ENCODE measurements at places on chromosomes 11 and 22.

DNA sequence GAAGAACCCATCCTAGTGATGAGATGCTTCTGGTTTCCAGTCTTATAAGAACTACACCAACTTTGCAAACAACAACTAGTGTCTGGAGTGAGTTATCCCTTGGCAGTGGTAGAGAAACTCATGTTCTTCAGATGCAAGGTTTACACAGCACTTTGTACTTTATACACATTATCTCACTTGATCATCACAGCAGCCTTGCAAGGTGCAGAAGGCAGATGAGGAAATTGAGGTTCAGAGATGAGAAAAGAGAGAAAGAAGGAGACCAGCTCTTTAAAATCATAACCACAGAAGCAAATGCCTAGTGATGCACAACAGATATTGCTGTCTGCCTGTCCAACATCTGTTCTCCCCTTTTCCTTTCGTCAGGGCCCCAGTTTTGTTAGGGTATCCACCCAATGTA, 16.7 kb upstream of the CD44 start:
- DNase-seq, result no peak

DNA sequence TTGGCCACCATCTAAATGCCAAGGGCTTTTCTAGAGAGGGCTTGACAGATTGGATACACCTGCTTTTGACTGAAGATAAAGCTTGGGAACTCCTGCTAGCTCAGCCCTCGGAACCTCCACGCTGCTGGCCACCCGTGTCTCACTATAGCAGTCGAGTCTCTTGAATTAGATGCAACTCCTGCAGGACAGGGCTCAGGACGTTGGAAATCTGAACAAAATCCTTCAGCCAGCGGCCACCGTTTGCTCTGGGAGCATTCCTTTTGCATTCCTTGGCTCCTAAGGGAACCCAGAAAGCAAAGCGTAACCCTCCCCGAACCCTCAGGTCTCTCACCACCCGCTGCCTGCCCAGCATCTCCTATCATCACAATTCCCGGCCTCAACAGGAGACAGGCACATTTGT, 77.8 kb downstream of the GRIK4 start:
- no peak for DNase-seq

- DNase-seq, result peak; percentile 34
Observed at GRCh38 chr11:128246810-128247594, 340.4 kb downstream of the ETS1 start.

DNA sequence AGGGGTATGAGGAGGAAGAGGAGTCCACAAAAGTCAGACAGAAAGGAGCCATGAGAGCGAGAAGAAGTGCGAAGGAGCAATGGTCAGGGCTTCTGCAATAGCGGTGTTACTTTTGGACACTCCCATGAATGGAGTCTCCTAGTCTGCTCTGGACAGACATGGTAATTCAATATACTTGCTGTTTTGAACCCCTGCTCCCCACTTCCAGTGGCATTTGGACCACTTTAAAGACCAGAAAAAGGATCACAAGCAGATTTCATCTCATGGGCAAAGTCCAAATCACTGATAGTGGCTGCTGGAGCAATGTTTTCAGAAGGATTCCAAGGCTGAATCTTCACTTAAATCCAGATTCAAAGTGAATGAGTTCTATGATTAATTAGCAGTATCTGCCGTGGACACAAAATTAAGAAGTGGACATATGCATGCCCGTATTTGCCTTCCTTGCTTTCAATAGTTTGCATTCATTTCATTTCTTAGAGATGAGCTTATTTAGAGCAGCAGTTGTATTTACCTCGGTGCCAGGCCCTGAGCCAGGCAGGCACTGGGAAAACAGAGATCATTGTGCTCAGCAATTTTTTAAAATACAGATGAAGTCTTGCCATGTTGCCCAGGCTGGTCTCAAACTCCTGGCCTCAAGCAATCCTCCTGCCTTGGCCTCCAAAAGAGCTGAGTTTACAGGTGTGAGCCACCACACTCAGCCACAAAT, 72.0 kb downstream of the SLC1A2 start:
- no peak for DNase-seq

GRCh38 chr22:36891646-36892045, 21.8 kb upstream of the CSF2RB start:
- DNase-seq, result no peak

- peak; percentile 51 for DNase-seq
Observed at GRCh38 chr22:50705219-50705691, 32.6 kb downstream of the SHANK3 start.

- DNase-seq, result no peak
Observed at GRCh38 chr11:129610125-129610524, 205.5 kb upstream of the TMEM45B start.

GRCh38 chr11:72343006-72343756, 91.2 kb downstream of the CLPB start:
- no peak for DNase-seq

DNA sequence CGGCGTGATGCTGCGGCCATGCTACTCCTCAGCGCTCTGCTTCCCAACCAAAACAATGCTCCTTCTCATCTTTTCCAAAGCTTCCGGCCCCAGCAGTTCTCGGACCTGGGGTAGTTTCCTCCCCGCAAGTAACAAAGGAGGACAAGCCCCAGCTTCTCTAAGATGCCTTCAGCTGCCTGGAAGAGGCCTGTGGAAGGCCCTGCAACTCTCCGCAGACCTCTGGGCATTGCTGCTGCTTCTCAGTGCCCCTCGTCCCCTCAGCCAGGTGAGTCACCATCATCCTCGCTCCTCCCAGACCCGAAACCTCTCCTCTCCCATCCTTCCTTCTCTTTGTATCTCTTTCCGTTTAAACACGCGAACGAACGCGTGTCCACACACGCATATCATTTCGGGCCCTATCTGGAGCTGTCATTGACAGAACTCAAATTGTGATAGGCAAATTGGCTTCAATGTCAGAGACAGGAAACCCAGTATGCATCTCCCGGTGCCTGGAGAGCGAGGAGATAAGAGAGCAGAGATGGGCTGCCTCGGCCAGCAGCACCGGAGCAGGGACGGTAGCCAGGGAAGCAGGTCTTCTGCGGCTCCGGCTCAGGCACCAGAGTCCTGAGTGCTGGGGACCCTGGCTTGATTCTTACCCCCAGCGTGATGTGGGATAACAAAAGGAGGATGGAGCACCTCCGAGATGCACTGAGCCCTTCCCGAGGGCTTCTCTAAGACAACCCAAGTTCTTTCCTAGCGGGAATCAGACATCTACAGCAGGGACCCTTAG, 22.0 kb upstream of the JAM3 start:
- no peak for DNase-seq

DNA sequence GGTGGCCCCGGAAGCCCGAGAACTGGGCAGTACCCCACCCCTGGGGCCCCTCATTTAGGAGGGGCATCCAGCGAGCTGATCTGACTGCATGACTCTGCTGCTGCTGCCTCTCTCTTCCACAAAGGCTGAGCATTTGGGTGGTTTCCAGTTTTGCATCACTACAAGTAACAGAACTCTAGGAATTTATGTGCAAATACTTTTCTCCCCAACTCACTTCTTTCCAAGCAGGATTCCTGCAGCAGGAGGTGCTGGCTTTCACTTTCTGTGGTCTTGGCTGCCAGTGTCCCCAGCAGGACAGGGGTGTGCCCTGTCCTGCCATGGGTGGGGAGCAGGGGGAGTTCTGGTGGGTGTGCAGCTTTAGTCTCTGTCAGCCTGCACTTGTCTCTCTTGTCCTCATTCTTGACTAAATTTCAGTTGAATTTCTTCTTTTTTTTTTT, 21.2 kb downstream of the UPB1 start:
- DNase-seq, result peak; percentile 92

GRCh38 chr11:134036492-134037045, 32.3 kb upstream of the JAM3 start:
- no peak for DNase-seq

- no peak for DNase-seq
Observed at GRCh38 chr11:73810637-73811036, 23.0 kb downstream of the MRPL48 start.

DNA sequence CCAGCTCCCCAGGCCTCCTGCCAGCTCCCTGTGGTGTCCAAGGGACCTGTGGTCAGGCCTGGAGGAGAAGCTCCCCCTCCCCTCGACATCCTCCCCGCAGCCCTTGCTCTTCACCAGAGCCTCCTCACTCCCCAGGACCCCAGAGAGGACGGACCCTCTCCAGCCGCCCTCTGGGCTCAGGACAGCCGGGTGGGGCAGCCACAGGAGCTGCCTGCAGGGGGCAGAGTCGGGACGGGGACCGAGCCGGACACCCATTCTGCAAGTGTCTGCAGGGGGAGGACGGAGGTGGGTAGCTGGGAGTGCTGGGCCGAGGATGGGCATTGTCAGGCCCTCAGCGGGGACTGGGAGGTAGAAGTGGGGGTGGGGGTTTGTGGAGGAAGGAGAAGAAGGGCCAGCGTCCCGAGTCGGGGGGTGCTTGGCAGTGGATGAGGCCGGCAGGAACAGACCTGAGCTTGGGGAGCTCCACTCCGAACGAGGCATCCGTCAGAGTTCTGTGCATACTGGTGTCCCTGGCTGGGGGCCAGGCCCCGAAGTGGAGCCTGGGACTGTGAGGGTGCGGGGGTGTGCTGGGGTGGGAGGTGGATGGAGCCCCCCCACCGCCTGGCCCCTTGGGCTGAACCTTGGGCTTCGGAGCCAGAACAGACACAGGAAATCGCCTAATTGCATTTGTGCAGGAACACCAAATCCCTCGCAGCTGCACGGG, 15.2 kb downstream of the PRR33 start:
- peak; percentile 60 for DNase-seq

GRCh38 chr11:33875621-33876294, 16.1 kb downstream of the LMO2 start:
- DNase-seq, result no peak

DNA sequence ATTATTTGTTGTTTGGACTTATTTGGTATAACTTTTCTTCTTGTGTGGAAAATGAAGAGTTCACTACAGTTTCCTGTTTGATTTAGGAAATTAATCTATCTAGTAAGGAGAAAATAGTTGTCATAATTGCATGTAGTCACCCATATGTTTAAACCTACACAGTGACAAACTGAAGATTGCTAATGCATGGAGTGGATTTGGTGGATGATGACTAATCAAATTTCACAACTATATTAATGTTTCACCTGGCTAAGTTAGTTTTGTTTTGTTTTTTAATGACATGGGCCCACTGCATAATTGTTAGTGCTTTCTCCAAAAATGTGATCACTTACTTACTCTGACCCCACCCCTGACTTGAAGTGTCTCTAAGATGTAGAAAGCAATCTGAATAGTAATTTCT, 170.6 kb downstream of the DYNC2H1 start:
- no peak for DNase-seq

DNA sequence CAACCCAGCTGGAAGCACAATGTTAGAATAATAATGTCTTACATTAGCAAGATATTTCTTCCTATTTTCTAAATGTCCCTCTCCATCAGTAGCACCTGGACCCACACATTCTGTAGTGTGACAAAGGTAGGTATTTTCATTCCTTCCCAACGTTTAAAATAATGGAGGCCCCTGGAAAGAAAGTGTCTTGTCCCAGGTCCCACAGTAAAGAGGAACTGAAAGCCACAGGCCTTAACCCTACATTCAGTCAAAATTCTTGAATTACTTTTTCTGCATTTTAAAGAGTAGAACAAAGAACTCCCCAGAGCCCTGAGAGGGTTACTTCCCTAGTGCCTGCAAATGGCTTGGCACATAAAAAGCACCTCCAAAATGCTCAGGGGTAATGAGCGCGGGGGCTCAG, 26.3 kb downstream of the OPCML start:
- no peak for DNase-seq

DNA sequence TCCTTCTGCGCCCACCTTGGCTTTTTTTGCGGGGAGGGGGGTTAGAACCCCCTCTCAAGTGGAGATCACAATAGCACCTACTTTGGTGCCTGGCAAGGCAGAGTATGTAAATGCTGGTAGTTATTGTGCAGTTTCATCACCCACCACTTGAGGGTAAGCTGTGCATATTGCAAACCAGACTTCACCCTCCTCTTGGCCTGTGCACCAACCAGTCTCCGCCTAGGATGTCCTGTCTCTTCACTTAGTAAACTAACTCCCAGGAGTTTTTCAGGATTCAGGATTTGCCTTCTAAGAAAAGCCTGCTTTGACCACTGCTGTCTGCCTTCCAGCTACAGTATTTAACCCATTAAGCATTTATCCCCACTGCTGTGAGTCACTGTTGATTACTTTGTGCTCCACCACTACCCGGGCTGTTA, 2.0 kb upstream of the UBXN1 start:
- DNase-seq, result peak; percentile 76

DNA sequence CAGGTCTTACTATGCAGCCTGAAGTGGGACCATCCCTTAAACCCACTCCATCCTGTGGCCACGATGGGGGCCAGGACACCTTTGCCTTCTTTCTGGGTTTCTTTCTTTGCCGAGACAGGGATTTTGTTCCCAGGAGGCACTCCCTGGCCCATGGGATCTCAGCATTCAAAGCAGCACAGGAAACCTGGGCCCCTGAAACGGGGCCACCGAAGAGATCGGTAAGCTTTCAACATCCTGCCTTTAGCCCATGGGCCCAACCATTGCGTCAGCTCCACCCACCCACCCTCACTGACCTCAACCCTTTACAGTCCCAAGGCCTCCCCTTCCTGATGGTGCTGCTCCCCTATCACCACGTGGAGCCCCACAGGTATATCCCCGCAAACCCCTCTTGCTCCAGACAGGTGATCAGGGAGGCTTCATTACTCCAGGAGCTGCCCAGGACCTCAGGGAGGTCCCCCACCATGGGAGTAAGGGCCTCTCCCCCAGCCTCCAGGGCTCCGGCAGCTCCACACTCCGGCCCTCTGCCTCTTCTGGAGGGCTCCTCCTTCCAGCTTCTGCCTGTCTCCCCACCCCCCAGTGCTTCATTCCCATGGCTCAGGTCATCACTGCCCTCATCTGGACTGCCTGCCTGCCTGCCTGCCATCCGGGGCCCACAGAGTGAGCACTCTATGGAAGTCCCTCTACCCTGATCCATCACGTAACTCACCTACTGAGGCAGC, 42.0 kb upstream of the TUB start:
- no peak for DNase-seq

Measured in fibroblast of skin of back (primary cell).